ENCODE measurements at places on chromosomes 6 and 20. TPM values are rescaled to one million over a fixed set of nuclear protein-coding genes. Genes with fewer than 3 reads are reported as not detected.

Gene CCN5
- not detected for total RNA-seq

Gene RPL10A
- 1,746 TPM for total RNA-seq

Gene ERVFRD-1
- not detected for total RNA-seq

Gene SLC22A16
- not detected for total RNA-seq

Gene UNC5CL
- total RNA-seq, result not detected

Gene FHL5
- total RNA-seq, result not detected

Gene TXLNB
- total RNA-seq, result under 0.01 TPM

Gene NMBR
- not detected for total RNA-seq

Gene CD93
- total RNA-seq, result under 0.01 TPM

Gene HLA-DPA1
- not detected for total RNA-seq

Gene SALL4
- total RNA-seq, result not detected

Gene FAM83B
- total RNA-seq, result under 0.01 TPM

Gene BACH2
- total RNA-seq, result 1.3 TPM

Gene LY6G6D
- total RNA-seq, result not detected

Gene ARFGEF3
- total RNA-seq, result under 0.01 TPM

Gene MOG
- not detected for total RNA-seq

Gene SLC17A3
- total RNA-seq, result not detected

DNA sequence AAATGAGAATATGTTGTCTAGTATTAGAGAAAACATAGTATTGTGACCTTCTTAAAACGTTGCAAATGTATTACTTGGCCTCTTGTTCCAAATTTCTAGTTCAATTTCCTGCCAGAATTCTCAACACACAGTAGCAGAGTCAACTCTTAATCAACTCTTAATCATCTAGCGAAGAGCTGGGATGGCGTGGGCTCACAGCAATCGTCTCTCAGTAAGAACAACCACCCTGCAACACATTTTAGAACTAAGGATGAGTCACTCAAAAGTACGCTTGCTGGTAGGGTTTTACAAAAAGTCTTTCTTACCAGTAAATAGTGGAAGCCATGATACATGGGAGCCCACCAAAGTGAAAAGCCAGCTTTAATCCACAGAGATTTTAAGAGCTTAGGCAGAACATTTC, 24.6 kb downstream of the GPR6 start:
- no peak for DNase-seq

DNA sequence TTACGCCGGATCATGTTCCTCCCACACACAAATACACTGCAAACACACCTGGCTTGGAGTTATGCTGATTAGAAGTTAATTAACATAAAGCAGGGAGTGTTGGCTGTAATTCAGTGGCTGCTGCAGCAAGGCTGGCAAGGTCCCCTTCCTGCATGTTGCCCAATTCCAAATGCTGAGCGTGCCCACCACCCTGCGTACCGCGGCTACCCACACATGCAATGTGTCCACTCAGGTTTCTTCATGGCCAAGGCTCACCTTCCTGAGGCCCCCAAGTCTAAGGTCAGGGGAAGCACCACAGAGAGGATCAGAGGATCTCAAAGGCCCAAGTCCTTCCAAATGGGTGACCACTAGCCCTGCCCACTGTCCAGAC, 11.6 kb upstream of the PRND start:
- no peak for DNase-seq

DNA sequence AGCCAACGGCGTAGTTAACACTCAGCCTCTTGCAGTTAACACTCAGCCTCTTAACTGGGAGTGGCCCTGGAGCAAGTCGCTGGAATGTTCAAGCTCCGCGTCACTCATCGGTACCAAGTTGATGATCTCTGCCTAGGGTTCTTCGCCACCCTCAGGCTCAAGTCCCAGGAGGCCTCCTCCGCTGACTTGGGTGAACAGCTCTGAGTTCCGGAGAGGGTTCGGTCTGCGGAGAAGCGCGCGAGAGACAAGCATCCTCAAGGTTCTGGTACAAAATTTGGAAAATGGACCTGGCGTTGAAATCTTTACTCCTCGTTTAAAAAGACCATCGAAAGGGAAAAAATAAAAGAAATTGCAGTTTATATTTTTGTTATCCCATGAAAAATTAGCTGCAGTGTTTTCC, 876 bp upstream of the DSP start:
- DNase-seq, result no peak

DNA sequence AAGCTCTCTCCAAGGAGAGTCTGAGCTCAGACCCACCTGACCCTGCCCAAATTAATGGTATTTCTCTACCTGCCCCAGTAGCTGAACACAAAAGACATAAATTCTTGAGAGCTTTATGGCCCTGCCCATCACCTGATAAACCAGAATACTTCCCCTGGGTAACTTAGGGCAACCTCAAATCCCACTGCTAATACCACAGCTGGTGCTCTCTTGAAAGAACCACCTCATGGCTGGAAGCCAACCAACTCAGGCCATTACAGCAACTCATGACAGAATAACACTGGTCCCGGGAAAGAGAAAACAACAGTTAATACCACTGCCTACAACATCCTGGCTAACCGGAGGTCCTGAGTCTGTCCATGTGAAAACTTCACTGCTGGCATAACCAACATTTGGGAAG, 328.6 kb downstream of the NKAIN2 start:
- no peak for DNase-seq

- DNase-seq, result peak; percentile 89
These were observed 198.3 kb downstream of the JARID2 start for GRCh38 chr6:15444081-15444731.

- peak; percentile 2 for DNase-seq
These were observed 10.7 kb upstream of the RFX6 start for GRCh38 chr6:116866281-116866871.

DNA sequence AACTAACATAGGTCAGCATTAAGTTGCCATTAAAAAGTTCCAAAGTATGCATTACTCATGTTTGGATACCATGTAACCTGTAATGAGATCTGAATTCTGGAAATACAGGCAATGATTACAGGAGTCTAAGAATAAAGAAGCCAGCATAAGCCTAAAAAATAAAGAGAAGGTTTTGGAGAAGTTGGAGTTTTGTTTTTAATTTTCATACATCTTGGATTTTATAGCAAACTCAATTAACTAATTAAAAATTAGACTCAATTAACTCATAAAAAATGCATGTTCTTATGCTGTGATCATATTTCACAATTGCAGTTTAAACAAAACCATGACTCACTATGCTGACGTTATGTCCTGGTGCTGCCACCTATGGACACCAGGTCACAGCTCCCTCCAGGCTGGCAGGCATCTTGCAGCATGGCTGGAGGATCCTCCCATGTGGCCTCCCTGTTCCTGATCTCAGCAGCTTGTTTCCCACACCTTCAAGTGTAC, 648.8 kb upstream of the AGPAT4 start:
- DNase-seq, result peak; percentile 65

DNA sequence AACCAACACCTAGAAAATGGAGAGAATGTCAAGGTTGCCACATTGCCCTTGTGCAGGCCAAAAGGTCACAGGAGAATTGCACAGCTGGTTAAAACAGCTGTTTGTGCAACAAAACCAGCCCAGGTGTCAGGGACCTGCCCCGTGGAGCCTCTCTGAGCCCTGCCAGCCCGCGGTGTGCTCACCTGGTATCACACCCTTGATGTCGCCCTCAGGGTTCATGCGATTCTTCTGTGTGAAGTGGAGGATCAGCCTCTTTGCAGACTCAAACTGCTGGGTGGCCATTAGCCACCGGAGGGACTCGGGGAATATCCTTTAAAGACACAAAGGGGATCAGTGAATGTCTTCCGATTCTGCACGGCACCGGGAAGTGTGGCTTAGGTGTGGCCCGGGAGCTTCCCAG, 39.2 kb downstream of the PSMG4 start:
- no peak for DNase-seq

GRCh38 chr20:17504898-17505635, 26.1 kb downstream of the BFSP1 start:
- DNase-seq, result peak; percentile 59

DNA sequence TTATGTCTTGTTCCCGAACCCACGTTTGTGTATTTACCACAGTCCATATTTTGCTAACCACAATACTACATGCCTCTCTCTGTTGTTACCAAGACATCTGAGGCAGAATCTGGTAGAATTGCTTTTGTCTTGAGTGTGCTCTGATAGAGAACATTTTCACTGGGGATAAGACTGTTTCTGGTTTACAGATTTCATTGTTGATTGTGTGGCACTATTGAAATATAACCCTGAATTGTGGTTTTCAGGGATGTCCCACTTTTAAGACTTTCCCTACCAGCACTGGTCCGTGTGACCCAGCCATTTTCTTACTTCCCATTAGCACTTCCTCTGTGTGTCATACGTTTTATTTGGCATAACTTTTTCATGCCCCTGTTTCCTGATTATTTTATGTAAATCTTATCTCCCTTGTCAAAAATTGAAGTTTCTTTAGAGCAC, 12.2 kb downstream of the NCOA7 start:
- peak; percentile 37 for DNase-seq

DNA sequence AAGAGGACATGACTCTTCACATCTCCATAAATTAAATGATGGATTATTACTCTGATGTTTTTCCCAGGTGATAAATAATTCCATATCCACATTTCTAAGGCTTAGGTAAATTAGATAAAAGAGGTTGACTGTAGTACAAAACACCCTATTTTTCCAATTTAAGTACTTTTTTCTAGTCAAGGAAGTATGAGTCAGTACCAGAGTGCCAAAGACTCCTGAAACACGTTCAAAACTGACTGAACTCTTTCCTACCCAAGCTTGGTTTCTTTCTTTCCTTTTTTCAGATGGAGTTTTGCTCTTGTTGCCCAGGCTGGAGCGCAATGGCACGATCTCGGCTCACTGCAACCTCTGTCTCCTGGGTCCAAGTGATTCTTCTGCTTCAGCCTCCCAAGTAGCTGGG, 85.0 kb downstream of the DOK5 start:
- DNase-seq, result no peak

- DNase-seq, result no peak
These were observed 310.2 kb upstream of the SGK1 start for GRCh38 chr6:134628154-134628553.

- DNase-seq, result no peak
These were observed 17.9 kb downstream of the COL19A1 start for GRCh38 chr6:69884231-69884630.

GRCh38 chr20:8652396-8652795, 416.5 kb upstream of the PLCB4 start:
- no peak for DNase-seq

- no peak for DNase-seq
These were observed 37.0 kb upstream of the MCUR1 start for GRCh38 chr6:13851330-13851729.

- no peak for DNase-seq
These were observed 715.0 kb downstream of the TFAP2A start for GRCh38 chr6:9699888-9700287.

GRCh38 chr6:140597181-140597580, 1222.7 kb upstream of the CITED2 start:
- DNase-seq, result no peak

GRCh38 chr6:118408863-118409262, 139.2 kb upstream of the PLN start:
- DNase-seq, result no peak

DNA sequence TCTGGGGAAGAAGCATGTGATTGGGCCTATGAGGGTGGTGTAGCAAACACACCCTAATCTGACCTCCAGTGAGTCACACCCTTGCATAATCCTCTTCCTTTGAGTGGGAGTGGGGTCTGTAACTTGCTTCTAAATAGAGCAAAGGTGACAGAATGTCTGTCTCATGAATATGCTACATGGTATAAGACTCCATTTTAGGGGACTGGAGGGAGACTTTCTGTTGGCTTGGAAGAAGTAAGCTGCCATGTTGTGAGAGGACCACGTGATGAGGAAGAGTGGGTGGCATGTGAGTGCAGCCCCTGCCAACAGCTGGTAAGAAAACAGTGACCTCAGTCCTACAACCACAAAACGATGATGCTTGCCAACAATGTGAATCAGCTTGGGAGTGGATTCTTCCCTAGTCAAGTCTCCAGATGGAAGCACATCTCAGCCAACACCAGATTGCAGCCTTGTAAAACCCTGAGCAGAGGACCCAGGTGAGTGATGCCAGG, 3.7 kb downstream of the AK9 start:
- DNase-seq, result peak; percentile 96

DNA sequence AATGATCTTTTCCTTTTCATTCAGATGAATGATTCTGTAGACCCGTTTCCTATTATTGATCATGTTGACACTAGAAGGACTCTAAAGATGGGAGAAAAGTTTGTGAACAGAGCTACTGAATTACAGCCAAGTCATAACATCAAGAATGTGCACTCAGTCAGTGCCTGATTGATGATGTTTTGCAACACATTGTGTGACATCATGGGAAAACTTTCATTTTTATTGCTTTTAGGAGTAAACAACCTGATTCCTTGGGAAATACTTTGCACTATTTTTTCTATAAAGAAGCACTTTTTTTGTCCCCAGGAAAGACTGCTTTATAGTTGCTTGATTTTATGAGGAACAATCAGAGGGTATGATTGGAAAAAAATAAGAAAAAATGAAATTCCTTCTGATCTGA, 383.8 kb upstream of the JAG1 start:
- DNase-seq, result peak; percentile 55

GRCh38 chr6:107704347-107705013, 119.6 kb downstream of the SCML4 start:
- peak; percentile 68 for DNase-seq

DNA sequence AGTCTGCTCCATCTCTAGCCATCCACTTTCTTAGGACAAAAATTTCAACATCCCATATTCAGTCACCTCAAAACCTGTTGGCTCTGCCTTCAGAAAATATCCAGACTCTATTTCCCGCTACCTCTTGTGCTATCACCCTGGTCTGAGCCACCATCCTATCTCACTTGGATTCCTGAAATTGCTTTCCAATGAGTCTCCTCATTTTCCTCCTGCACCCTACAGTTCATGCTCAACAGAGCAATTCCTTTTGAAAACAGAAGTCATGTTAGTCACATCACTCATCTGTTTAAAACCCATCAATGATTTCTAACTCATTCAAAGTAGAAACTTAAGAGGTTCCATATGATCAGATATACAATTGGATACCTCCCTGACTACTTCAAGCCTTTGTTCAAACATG, 229.9 kb downstream of the ADGRG6 start:
- no peak for DNase-seq

DNA sequence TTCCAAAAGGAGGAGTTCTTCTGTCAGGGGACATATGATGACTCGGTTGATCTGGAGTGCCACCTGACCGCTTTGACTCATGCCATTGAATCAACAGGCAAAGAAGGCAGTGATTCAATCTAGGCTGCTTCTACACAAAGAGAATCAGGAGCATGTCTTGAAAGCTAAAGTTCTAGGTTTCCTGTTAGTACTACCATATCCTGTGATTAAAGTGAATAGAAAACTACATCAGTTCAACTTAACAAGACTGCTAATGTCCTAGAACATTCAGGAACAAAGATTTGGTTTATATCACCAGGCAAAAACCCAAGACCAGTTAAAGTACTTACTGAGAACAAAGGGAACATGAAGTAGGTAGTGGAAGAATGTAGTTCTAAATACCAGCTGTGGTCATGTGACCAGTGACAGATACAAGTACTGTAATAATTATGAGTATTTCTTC, 216.8 kb upstream of the SGK1 start:
- peak; percentile 66 for DNase-seq

GRCh38 chr6:121694801-121695251, 259.4 kb downstream of the GJA1 start:
- peak; percentile 45 for DNase-seq

- DNase-seq, result no peak
These were observed 299.3 kb downstream of the KIF16B start for GRCh38 chr20:16273812-16274555.

GRCh38 chr20:22579711-22580697, 4.4 kb downstream of the FOXA2 start:
- DNase-seq, result no peak

All from IMR-90 (cell line).